ENCODE measurements at places on chromosomes 7 and 10. TPM values are rescaled to one million over a fixed set of nuclear protein-coding genes. Genes with fewer than 3 reads are reported as not detected.

PTPN20 gene
- total RNA-seq = 3.6 TPM

CHST15 gene
- 30.2 TPM for total RNA-seq

LUC7L2 gene
- total RNA-seq = 60.2 TPM

CDHR3 gene
- total RNA-seq = 10.7 TPM

SPACDR gene
- total RNA-seq = 0.58 TPM

TAS2R3 gene
- 7.1 TPM for total RNA-seq

PRTFDC1 gene
- 18.7 TPM for total RNA-seq

UPK3B gene
- 1.6 TPM for total RNA-seq

RHBDD2 gene
- total RNA-seq = 31.4 TPM

REEP3 gene
- total RNA-seq = 18.2 TPM

UCN3 gene
- not detected for total RNA-seq

SPDYE9 gene
- not detected for total RNA-seq

MOGAT3 gene
- 1.8 TPM for total RNA-seq

ASIC3 gene
- total RNA-seq = 0.76 TPM

MYO1G gene
- 3.6 TPM for total RNA-seq

STEAP2 gene
- 11.2 TPM for total RNA-seq
